ENCODE measurements at places on chromosomes 7 and 10.

GRCh38 chr7:110061387-110061786 is 1029.5 kb upstream of the LRRN3 start:
- DNase-seq = no peak

DNA sequence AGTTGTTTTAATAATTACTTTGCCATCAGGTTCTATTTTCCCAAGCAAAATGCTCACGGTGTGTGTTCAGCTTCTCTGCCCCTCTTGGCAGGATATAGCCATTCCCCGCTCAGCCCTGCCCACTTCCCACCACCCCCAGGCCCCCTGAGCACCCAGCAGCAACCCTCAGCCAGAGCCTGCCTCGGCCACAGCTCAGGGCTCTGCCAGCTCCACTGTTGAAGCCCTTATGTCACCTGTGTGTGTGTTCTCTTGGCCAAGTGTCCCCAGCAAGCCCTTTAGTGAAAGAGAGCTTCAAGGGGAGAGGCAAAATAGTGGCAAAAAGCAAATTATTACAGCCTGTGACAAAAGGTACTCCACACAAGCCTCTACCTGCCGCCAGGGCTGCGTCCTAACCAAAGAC is 275.3 kb downstream of the ADARB2 start:
- no peak for DNase-seq

DNA sequence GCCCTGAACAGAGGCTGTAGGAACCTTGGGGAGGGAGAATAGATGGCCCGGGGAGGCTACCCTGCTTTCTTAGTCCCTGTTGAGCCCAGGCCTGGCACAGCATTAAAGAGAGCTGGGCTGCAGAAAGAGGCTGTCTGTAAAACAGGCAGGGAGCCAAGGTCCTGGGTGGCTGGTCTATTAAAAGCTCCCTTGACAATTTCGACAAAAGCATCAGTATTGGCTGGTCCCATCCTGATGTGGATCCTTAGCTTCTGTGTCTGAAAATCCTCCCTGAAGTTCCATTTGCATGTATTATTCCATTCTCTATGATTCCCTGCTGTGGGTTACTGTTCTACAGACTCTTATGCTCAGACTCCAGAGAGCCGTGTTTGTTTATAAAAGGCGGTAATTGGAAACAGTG is 158.5 kb downstream of the GALNT17 start:
- DNase-seq = peak; percentile 57

- peak; percentile 44 for DNase-seq
Measured at GRCh38 chr7:157299613-157300368, 37.0 kb upstream of the DNAJB6 start.

- DNase-seq = no peak
Measured at GRCh38 chr7:155378959-155379871, 78.7 kb upstream of the EN2 start.

GRCh38 chr7:157793087-157793353 is 456.2 kb downstream of the DNAJB6 start:
- no peak for DNase-seq

DNA sequence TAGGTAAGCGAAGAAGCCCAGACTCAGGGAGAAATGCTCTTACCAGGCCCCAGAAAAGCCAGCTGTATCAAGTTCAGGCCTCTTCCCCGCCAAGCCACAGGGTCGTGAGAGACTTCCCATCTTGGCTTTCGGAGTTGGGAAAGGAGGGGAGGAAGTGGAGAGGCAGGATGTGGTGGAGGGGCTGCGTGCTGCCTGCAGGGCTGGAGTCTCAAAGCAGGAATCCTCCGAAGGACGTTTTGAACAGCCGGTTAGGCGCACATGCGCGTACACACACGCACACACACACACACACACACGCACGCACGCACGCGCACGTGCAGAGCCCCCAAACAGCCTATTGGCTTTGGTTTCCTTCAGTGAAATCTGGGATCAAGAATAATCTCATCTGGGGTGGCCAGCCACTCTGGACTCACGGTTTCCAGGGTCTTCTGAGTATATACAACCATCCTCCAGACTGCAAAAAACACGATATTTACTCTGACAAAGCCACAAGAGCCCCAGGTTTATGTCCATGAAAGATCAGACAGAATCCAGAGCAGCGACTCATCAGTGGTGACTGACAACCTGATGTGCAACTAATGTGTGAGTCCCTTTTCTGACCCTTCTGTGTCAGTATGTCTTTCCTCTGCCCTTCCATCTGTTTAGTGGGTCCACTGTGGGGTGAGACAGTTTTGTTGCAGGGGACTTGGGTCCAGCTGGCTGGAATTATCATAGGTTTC is 115.0 kb upstream of the ZNF438 start:
- DNase-seq = peak; percentile 76

- no peak for DNase-seq
Measured at GRCh38 chr10:13104697-13105096, 4.7 kb downstream of the OPTN start.

DNA sequence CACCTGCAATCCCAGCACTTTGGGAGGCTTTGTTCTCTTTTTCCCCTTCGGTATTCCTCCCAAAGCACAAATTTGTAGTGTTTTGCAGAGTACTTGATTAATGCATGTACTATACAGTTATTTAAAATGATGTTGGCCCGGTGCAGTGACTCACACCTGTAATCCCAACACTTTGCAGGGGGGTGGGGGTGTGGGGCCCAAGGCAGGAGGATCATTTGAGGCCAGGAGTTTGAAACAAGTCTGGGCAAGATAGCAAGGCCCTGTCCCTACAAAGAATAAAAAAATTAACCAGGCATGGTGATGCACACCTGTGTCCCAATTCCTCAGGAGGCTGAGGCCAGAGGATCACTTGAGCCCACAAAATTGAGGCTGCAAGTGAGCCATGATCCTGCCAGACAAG is 26.8 kb upstream of the FOXK1 start:
- no peak for DNase-seq

DNA sequence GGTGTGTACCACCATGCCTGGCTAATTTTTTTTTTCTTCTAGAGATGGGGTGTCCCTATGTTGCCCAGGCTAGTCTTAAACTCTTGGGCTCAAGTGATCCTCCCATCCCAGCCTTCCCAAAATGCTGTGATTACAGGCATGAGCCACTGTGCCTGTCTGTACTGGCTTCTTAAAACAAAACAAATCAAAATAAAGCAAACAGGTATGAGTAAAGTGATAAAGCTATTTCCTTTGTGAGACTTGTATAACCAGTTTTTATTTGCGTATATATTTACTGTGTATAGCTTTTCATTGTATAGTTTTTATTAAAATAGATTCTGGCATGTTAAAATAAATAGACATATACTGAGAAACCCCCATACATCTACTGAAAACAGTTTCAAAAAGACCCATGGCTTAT is 14.3 kb downstream of the LCOR start:
- DNase-seq = no peak

DNA sequence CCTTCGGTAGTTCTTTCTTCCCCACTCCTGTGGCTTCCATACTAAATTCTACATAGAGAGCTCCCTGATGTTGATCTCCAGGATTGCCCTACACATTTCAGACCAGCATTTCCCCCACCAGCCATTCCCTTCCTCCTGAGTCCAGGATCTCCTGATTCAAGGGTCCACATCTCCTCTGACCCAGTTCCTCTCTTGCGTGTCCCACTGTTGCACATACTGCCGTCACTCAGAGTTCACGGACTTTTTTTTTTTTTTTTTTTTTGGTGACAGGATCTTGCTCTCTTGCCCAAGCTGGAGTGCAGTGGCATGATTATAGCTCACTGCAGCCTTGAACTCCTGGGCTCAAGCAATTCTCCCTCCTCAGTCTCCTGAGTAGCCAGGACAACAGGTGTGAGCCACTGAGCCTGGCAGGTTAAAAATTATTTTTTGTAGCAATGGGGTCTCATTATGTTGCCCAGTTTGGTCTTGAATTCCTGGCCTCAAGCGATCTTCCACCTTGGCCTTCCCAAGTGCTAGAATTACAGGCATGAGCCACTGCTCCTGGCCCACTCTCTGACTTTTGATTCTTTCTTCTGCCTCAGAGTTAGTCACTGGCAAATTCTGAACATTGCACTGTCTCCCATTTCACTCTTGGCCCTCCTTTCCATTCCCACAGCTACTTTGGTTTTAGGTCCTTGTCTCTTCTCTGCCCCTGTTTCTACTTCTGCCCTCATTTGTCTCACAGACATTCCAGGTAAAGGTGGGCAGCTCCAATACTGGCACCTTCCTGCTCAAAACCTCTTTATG is 29.6 kb upstream of the ZRANB1 start:
- no peak for DNase-seq

- peak; percentile 11 for DNase-seq
Measured at GRCh38 chr7:121020249-121020988, 31.9 kb downstream of the CPED1 start.

- no peak for DNase-seq
Measured at GRCh38 chr7:123348690-123349089, 148.9 kb upstream of the SLC13A1 start.

DNA sequence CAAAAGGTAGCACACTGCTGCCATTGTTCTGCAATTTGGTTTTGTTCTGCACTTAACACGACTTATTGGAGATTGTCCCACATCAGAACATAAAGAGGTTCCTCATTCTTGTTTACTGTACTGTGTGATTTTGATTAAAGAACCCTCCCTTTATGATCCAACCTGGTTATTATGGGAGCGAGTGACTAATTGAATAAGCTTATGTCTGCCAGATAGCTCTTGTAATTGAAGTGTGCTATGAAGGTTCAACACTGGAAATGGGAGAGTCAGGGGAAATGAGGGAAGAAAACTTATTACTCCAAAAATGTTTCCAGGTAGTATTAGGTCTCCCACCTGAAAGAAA is 33.9 kb downstream of the CASP7 start:
- DNase-seq = no peak

DNA sequence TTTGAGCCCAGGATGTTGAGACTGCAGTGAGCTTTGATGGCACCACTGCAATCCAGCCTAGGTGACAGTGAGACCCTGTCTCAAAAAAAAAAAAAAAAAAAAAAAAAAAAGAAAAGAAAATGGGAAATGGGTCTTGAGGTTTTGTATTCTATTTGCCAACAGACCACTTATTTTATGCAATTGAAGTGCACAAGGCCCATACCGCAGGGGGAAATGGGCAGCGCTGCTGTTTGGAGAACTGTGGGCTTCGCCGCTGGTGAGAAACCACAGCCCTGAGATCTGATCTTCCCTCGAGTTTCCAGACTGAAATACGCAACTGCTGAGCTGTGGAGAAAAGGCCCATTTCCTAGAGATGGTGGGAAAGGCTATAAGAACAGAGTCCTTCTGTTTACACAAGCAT is 512.0 kb downstream of the TCERG1L start:
- no peak for DNase-seq

DNA sequence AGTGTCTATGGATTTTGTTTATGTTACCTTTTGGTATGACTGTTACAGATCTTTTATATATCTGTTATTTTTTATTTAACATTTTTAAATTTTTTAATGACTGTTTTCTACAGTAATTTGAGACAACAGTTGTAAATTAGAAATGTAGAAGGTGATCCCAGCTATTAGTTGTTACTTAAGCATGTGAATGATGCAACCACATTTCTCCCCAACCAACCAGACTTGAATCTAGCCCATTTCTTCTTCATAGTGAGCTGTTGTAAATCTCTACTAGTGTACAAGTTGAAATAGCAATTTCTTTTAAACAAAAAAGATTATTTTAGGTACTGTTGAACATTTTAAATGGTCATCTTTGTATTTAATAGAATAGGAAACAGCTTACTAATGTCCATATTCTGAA is 18.0 kb downstream of the TMEM106B start:
- DNase-seq = no peak

- DNase-seq = peak; percentile 72
Measured at GRCh38 chr10:34813626-34814222, 1.4 kb downstream of the PARD3 start.

GRCh38 chr10:55404094-55404493 is 603.1 kb upstream of the PCDH15 start:
- DNase-seq = no peak

DNA sequence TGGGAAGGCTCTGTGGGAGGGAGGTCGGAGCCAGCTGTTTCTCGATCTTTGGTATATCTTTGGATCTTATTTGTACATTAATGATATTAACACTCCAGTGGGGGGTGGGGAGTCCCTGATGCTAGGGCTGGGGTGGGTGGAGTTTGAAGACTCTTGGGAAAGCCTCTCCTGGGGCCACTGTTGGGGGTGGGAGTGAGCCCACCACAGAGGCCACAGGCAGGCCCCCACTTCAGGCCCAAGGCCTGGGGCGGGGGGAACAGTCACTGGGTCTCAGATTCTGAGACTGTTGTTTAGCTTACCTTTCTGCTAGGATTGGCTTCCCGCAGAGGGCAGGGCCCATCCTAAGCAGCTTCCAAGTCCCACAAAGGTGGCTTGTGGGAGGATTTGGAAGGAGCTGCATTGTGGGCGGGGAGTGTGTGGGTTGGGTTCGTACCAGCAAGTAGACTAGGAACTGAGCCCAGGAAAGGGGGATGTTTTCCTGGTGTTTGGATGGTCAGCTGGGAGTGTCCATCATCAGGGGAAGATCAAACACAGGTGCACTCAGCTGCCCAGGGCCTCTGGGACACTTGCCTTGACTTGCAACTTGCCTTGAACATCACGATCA is 11.9 kb downstream of the YKT6 start:
- DNase-seq = no peak

DNA sequence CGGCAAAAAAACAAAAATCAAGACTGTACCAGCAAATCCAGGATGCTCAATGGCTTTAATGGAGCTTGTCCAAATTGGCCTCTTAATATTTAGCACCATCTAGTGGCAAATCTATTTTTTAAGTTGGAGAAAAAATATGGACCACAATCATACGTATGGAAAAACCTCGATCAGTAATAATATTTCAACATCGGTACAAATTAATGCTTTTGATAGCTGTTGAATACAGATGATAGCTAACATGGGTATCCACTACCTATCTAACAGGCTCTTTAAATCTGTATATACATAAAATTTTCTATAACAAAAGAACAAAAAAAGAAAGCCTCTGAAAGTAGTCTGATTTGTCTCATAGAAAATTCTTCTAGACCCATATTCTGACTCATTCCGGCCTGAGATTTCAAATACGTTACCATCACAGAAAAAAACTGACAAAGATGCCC is 29.2 kb downstream of the COA1 start:
- DNase-seq = peak; percentile 76

- peak; percentile 48 for DNase-seq
Measured at GRCh38 chr10:21402606-21403083, 122.8 kb downstream of the SKIDA1 start.

- DNase-seq = no peak
Measured at GRCh38 chr10:14010769-14011574, 319.8 kb downstream of the FRMD4A start.

GRCh38 chr7:152185558-152185957 is 160.1 kb downstream of the GALNT11 start:
- DNase-seq = no peak
